ENCODE measurements at places on chromosomes 11 and 22. TPM values are rescaled to one million over a fixed set of nuclear protein-coding genes. Genes with fewer than 3 reads are reported as not detected.

- H3K36me3 ChIP-seq, result no peaks in the 10 kb centered on the region
- H3K27ac ChIP-seq, result no peak overlapping the region
- H3K4me1 ChIP-seq, result no peaks in the 10 kb centered on the region
- DNase-seq, result no peak
- no peak overlapping the region for H3K4me3 ChIP-seq
Observed at GRCh38 chr11:26632691-26633159, 60.7 kb upstream of the MUC15 start.

Gene SEPTIN3
- total RNA-seq, result 5.7 TPM

- no peaks in the 10 kb centered on the region for H3K27me3 ChIP-seq
- no peak overlapping the region for H3K4me3 ChIP-seq
- DNase-seq, result no peak
Observed at GRCh38 chr11:120792306-120792705, 231.6 kb upstream of the TBCEL start.

Gene C22orf42
- total RNA-seq, result not detected

Gene TMEM121B
- 0.17 TPM for total RNA-seq
